ENCODE measurements at places on chromosomes 6 and 20.
A peak's percentile ranks its signal among the peaks of the same experiment; 100 is the strongest.

- no peak for DNase-seq
Measured at GRCh38 chr6:36674942-36675341, 3.6 kb upstream of the CDKN1A start.

DNA sequence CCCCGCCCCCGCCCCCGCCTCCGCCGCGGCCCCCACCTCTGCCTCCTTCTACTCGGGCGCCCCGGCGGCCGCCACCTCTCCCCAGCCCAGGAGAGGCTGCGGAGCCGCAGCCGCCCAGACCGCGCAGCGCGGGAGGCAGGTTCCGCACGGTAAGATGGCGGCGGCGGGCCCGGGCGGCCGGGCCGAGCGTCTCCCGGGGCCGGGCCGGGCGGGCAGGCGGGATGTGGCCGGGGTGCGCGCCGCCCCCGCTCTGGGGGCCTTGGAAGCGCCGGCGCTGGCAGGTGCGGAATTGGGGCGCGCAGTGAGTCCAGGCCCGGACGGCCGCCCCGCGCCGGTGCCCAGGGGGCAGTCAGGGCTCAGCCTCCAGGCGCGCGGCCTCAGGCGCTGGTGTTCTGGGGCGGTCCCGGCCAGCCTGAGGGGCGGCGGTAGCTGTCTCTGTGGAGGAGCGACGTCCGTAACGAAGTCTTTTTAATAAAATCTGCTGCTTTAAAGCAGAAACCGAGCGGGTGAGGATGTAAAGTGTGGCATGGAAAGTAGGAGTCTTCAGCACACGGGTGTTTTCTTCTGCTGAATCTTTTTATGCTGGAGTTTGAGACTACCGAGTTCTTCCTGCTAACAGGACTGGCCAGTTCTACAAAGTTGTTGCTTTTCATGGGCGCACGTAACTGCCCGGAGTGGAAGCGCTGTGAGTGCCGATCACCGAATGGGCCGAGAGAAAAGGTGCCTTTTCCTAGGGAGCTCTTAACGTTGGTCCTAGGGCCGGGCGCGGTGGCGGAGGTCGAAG is at the start of gene GID8:
Gene GID8, plus strand, starts transcription at position 43 of the 784 bp plus-strand sequence. CDS start 3,356 bp downstream, outside the sequence.
- DNase-seq, result peak; percentile 43

GRCh38 chr6:16623731-16624130 is 137.5 kb downstream of the ATXN1 start:
- no peak for DNase-seq

DNA sequence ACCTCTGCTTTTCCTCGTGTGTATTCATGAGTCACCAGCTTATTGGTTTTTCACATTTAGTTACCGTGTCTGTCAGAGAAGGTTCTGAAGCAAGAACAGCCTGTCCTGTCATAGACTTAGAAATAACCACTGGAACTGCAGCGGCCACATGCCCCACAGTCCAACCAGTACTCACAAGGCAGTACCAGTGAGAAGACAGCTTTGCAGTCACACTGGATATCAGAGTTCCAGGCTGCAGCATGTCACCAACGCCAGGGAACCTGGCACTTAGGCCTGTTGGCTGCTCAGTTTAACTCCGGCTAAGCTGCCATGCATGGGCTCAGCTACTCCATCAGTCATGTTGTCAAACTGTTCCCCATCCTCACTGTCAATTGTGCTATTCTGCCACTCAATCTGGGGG is 40.1 kb downstream of the ADNP start:
- no peak for DNase-seq

GRCh38 chr20:14550655-14551054 is 213.2 kb upstream of the FLRT3 start:
- no peak for DNase-seq

- DNase-seq, result no peak
Measured at GRCh38 chr20:40869218-40870147, 159.1 kb upstream of the TOP1 start.

DNA sequence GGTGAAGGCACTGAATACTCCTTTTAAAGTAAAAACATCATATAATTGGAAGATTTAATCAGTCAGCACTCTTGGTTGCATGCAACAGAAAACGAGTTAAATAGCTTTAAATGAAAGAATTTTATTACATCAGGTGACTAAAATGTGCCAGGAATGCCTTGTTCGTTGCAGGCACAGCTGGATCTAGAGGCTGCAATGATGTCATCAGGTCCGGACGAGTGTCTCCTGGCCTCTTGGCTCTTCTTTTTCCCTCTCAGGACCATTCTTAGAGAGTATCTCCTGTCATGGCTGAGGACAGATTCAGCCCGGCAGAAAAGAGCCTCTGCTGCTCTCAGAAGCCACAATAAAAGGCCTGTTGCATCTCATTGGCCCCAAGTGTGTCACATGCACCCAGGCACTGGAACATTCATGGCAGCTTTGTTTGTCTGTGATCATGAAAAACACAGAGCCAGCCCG is 510.7 kb upstream of the SULF2 start:
- no peak for DNase-seq

GRCh38 chr6:18276610-18277236 is 12.4 kb upstream of the DEK start:
- no peak for DNase-seq

DNA sequence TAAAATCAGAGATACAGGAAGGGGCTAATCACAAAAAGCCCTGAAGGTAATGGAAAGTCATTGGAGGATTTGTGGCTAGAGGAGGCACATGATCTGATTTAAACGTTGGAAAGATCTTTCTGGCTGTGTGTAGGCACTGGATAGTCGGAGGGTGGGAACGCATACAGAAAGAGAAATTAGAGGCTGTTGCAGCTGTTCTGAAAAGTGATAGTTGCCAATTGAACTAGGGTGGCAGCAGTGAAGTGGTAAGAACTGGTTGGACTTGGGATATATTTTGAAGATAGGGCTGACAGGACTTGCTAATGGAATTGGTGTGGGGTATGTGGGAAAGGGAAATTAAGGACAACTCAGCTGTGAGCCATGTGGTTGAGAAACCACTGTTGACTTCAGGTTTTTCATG is 223.6 kb downstream of the OGFRL1 start:
- DNase-seq, result no peak

GRCh38 chr6:25652007-25652515 is at the start of gene SCGN:
SCGN (plus strand) TSS chr6:25652215; CDS start chr6:25652404, 189 bp downstream.
- DNase-seq, result peak; percentile 69

- no peak for DNase-seq
Measured at GRCh38 chr6:84791233-84791632, 26.8 kb upstream of the TBX18 start.

DNA sequence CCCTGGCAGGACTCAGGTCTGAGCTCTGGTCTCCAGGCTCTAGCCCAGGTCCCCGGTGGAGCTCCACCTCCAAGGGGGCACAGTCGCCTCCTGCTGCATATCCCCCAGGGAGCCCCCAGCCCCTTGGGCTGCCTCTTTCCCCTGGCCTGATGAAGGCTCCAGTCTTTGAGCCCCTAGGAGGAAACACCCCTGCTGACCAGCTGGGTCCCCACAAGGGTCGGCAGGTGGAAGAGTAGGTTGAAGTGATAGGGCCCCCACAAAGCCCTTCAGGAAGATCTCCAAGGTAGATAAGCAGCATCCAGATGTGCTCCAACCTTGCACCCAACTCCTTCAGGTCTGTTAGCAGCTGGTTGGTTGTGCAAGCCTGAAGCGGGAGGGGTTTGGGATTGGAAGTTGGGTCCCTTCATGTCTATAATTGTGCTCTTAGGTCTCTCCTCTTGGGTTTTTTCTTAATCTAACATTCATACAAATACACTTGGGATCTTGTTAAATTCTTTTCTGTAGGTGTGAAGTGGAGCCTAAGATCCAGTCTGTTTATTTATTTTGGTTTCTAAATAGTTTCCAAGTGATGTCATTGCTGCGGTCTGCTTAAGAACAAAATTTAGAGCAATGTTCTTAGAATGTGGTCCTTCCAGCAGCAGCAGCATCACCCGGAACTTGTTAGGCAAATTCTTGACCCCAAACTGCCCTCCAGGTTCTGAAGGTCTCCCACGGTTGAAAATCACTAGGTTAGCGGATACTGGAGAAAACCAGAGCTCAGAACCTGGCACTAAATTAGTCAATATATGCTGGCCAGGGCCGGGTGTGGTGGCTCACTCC is 5.1 kb downstream of the UBE2C start:
- DNase-seq, result no peak

DNA sequence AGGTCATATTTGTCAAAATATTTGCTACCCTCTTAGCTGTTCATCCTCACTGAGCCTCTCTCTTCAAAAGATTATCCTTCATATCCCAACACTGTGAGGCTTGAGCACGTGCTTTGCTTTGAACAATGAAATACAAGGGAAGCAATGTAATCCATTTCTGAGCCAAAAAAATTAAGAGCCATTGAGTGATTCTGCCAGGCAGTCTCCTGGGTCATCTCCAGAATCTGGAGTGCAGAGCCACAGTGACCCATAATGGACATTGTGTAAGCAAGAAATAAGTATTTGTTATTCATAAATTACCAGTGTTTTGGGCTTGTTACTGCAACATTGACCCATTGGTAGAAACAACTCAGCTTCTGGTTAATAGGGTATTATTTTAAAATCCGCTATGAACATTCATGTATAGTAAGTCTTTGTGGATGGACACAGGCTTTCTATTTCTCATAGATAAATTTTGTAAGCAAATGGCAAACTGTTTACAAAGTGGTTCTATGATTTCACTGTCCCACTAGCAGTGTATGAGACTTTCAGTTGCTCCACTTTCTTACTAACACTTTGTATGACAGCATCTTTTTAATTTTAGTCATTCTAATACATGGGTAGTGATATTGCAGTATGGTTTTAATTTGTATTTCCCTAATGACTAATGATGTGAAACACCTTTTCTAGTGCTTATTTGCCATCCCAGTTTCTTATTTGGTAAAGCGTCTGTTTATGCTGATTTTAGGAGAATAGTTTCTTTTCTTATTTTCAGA is 358.2 kb downstream of the PLCB1 start:
- no peak for DNase-seq

GRCh38 chr6:135226537-135226936 is 45.4 kb downstream of the MYB start:
- no peak for DNase-seq

GRCh38 chr6:45686841-45687569 is 309.3 kb upstream of the SUPT3H start:
- DNase-seq, result no peak

DNA sequence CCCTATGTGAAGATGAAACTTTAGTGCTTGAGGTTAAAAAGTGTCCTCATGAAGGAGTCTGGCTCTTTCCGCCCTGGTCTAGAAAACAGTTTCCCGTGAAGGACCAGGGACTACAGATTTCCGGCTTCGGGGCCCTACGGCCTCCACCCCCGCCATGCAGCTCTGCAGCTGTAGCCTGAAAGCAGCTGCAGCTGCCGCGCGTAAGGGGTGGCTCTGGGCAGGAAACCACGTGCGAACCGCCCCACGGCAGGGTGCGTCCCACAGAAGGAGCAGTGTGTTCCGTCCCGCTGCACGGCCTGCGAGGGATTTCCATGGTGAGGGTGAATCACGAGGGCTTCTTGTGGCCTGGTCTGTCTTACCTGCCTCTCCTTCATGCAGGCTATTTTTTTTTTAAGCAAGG is 117.0 kb downstream of the ERMARD start:
- DNase-seq, result no peak

DNA sequence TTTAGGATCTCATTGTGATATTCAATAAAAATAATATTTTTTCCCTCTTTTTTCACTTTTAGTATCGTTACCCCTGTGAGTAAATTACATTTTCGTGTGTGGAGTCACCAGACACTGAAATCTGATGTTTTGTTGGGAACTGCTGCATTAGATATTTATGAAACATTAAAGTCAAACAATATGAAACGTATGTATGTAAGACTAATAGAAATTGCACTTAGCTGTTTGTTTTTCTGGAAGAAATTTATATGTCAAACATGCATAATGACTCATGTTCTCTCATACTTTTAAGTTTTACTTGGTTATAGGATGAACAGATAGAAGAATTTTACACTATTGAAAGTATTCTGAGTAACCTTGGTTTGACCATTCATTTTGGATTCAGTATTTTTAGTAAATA is 49.4 kb downstream of the ITCH start:
- no peak for DNase-seq

DNA sequence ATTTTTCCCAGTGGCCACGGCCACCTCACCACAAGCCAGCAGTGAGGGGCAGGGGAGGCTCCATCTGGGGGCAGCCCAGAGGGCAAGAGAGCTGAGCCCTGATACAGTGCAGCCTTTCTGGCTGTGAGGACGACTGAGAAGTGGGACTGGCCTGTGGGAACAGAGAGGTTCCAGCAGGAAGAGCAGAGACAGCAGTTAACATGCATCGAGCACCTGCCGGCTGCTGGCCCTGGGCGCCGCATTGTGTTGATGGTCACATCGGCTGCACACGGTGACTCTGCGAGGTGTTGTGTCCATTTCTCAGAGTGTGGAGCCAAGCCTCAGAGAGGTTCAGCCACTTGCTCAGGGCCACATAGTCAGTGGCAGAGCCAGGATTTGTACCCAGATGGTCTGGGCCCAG is 9.8 kb downstream of the FOXS1 start:
- no peak for DNase-seq

- DNase-seq, result no peak
Measured at GRCh38 chr20:17504066-17504897, 26.9 kb downstream of the BFSP1 start.

GRCh38 chr20:63941282-63942081 is 14.7 kb downstream of the UCKL1 start:
- no peak for DNase-seq

DNA sequence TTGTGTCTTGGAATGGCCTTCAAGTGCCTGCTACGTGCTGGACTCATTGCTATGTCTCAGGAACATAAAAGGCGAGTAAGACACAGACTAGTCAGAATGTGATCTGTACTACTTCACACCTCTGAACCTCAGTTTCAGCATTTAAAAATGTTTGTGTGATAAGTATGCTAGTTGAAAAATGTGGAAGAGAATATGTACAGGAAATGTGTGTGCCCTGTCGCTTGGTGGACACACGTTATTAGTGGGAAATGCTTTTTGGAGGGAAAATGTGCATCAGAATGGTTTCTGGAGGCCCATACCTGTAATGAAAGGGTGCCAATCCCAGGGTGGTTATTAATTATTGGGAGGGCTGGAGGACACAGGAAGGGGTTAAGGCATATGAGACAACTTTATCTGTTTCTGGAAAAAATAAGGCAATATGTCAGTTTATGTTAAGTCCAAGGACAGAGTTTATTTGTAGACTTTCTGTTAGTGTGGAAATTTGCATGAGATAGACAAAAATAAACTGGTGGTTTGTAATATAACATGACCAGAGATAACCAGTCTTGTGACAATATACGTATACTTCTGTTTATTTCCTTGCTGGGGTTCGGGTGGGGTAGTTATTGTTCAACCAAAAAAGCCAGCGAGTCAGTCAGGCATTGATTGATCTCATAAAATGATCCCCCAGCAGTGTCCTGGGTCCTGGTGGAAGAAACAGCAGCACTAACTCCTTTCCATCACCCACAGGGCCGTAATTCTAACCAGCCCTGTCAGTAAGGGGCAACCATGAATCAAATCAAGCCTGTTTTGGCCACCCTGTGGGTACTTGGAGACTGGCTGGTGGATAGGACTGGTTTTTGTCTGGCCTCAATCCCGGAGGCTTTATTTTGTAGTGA is 117.9 kb downstream of the JARID2 start:
- no peak for DNase-seq

DNA sequence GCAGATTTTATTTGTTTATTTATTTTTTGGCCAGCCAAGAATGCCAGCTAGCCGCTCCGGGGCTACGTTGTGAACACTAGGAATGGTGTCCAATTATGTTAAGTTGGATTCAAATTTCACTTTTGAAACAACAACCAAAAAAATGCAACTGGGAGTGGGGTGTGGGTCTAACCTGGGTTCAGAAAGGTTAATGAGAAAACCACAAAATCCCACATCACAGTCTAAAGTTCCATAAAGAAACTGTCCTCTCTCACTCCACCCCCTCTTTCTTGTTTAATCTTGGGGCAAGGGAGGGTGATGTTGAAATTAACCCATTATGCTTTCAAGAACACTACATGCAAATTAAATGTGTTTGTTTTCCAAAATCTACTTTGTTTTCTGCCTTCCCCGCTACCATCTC is 77.2 kb downstream of the LINC00237 start:
- no peak for DNase-seq
